ENCODE measurements at places on chromosomes 12 and 14. TPM values are rescaled to one million over a fixed set of nuclear protein-coding genes. Genes with fewer than 3 reads are reported as not detected.

EPYC gene
- not detected for total RNA-seq

GNB3 gene
- total RNA-seq, result 1.3 TPM

SERPINA1 gene
- under 0.01 TPM for total RNA-seq

IKZF4 gene
- 2.0 TPM for total RNA-seq

BICDL1 gene
- total RNA-seq, result not detected

B4GALNT3 gene
- not detected for total RNA-seq

TRIM9 gene
- 0.50 TPM for total RNA-seq

LRFN5 gene
- total RNA-seq, result 3.6 TPM

LTBR gene
- 78.4 TPM for total RNA-seq

CIDEB gene
- total RNA-seq, result 0.51 TPM

TAS2R42 gene
- total RNA-seq, result not detected

GALNT9 gene
- 0.51 TPM for total RNA-seq

HSPB8 gene
- total RNA-seq, result 21.3 TPM

EFS gene
- 12.2 TPM for total RNA-seq

GLT1D1 gene
- under 0.01 TPM for total RNA-seq

TAS2R20 gene
- total RNA-seq, result 2.1 TPM

MYL2 gene
- not detected for total RNA-seq

KRT86 gene
- total RNA-seq, result 0.17 TPM

SCN8A gene
- 12.8 TPM for total RNA-seq

MRPL42 gene
- 70.1 TPM for total RNA-seq

FAR2 gene
- total RNA-seq, result 5.4 TPM

ASIC1 gene
- total RNA-seq, result 1.8 TPM

DDX11 gene
- total RNA-seq, result 13.2 TPM

Data from fibroblast of lung (primary cell).